ENCODE measurements at places on chromosomes 1 and 21.

- DNase-seq: no peak
These were observed 131.2 kb downstream of the AK5 start for GRCh38 chr1:77412820-77413530.

GRCh38 chr1:204670152-204670927 lies 15.2 kb downstream of the LRRN2 start:
- DNase-seq: no peak

GRCh38 chr1:91520942-91521507 lies 20.4 kb downstream of the CDC7 start:
- no peak for DNase-seq

DNA sequence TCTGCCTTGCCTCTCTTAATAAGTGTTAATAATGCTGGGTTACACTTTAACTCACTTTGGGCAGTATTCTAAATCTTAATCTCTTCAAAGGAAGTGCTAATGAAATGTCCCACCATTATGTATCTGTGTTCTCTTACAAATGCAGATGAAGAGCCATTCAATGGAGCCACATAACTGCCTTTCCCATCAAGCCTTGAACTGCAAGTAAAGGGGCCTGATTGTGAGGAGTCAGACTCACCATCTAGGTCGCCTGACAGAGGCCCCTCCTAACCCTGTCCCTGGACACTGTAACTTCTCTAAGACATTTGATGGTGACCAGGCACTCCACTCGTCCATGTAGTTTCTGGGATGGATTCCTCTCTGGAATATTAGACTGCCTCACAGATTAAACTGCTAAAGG lies 329.4 kb downstream of the KIF26B start:
- DNase-seq: peak; percentile 23

DNA sequence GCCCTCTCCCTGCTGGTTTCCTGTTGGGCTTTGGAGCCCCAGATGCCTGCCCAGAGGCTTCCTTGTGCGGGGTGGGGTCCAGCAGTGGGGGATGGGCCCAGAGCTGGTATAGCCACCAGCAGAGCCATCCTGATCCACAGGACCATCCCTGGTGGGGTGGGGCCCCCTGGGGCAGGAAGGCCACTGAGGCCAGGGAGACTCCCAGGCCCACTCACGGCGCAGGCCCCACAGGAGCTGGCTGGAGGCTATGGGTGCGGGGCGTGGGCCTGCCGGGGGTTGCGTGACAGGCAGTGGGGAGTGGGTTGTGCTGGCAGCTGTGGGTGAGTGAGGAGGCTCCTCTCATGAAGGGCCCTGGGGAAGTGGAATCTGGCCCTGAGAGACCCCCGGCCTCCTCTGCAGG lies 5.7 kb downstream of the LRRC3 start:
- DNase-seq: no peak

- DNase-seq: no peak
These were observed 30.0 kb downstream of the IARS2 start for GRCh38 chr1:220123889-220124288.

GRCh38 chr1:210330279-210330866 lies 1.7 kb downstream of the HHAT start:
- DNase-seq: no peak

DNA sequence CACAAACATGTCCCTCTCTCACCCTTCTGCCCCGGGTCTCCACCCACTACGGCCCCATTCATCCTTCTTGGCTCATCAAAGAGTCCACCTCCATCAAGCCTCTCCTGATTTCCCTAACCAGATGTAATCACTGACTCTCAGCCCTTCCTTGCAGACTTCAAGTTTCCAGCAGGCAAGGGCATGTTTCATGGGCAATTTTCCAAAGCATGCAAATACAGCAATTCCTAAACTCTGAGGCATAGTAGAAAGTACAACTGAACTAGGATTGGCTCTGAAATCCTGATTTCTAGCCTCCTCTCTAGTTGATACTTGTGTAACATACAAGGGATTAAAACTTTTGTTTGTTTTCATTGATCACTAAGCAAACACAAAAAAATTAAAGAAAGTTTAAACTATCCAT lies 109.1 kb upstream of the GADD45A start:
- DNase-seq: no peak

- no peak for DNase-seq
These were observed 29.4 kb upstream of the CSF1 start for GRCh38 chr1:109880971-109881894.

- DNase-seq: no peak
These were observed 141.7 kb upstream of the IRF2BP2 start for GRCh38 chr1:234751678-234752077.

GRCh38 chr21:42161401-42161955 lies 57.5 kb upstream of the ABCG1 start:
- no peak for DNase-seq

DNA sequence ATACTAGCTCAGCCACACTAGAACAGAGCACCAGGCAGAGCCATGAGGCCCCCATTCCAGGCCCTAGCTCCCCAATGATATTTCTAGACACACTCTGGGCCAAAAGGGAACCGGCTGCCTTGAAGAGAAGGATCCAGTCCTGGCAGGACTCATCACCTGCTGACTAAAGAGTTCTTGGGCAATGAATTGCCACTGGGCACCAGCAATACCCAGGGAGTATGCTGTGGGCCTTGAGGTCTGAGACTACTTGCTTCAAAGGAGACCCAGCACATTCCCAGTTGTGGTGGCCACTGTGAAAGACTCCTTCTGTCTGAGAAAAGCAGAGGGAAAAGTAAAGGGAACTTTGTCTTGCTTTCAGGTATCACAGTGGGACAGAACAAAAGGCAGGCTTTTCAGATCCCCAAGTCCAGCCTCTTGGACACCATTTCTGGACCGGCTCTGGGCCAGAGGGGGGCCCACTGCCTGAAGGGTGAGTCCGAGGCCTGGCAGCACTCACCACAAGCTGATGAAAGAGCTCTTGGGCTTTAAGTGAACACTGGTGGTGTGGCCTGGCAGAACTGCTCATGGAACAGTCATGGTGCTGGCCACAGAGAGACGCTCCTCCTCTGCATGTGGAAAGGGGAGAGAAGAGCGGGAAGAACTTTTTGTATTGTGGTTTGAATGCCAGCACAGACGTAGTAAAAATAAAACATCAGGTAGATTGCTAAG lies 72.5 kb downstream of the CDC42BPA start:
- no peak for DNase-seq

DNA sequence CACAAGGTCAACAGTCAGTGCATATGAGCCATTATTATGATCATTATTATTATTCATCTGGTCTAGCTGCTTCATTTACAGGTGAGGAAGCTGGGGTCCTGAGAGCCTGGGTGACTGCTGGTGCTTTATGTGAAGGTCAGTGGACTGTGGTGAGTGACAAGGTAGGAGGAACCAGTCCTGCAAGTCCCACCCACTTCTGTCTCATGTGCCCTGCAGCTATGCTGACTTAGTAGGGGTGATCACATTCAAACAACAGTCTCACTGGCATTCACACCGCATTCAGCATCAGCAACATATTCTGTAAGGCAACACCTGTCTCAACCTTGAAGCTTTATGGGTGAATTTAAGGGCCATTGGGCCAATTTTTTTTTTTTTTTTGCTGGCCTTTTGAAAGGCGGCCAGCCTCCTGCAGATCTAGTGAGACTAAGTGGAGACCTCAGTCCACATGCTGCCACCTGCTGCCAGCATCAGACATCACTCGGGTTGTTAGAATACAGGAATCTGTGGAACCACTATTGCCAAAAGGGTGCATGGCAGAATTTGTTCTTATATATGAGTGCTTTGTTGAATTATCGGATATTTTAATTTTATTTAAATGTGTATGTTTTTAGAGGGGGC lies 59.9 kb upstream of the CACNA1E start:
- peak; percentile 62 for DNase-seq

DNA sequence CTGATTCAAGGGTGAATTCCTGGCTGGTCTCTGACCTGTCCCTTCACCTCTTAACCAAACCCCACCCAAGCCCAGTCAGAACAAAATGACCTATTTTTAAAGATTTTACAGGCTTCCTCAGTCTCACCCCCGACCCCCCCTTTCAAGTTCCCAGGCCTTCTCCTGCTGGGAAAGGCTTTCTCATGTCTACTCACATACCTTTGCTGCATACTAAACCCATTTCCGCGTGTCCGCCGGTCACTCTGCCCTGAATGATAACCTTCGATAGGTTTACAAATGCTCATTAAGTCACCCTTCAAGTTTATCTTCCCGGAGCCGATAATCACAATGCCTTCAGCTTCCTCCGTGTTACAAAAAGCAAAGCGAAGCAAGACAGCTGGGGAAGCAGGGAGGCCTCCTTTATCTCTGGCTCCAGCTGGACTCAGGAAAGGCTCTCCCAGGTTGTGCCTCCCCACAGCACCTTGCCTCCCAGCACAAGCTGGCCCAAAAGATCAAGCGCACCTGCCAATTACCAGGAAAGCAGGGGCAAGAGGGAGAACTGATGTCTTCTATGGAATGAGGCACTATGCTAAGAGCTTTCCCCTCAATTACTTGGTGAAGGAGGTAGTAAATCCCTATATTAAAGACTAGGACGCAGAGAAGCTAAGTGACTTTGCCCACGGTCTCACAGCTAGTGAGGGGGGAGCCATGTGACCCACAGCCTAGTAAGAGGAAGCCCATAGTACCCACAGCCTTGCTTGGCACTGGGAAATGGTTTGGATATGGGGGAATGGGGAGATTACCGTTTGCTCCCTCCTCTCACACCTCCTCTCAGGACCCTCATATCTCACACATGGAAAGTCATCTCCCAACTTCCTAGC lies 15.9 kb downstream of the SMIM12 start:
- no peak for DNase-seq

All from H1 (cell line).